ENCODE measurements at places on chromosomes 2 and 18.

DNA sequence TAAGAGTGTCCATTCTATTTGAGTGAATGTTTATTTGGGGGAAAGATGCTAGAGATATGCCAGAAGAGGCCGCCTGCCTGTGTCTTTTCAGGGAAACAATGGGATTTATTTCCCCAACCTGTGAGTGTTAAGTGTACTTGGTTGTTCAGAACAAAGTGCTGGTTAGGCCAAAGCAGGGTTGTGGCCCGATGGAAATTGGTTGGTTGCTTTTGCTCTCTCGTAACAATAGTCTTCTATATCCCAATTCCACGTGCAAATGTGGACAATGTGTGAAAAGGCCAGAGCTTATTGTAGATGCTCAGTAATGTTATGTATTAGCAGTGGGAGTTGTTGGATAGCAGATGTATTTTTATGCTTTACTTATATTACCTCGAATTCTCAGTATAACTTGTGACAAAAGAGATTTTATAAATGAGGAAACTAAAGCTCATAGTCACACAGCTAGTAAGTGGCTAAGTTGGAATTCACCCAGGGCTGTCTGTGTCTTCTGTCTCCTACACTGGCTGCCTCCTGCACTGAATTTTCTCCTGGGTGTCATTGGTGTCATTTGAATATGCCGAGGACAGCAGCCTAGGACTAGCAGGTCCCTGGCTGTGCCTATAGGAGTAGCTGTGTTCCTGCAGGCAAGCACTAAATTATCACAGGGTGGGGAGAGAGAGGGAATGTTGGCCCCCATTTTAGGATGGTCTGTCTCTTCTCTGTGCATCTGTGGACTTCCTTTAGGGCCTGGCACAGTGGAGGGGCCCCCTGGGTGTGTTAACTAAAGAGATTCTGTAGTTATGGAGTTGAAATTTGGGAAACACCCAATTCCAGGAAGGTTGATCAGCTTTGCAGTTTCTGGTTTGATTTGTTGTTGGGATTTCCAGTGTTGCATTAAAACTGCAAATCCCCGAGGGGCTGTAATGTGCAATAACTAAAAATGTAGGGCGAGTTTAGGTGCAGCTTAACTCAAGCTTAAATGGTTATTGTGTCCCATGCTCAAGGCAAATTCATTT lies 21.6 kb downstream of the GPD2 start:
- DNase-seq = no peak

- DNase-seq = no peak
These were observed at the start of gene EDAR for GRCh38 chr2:108988796-108989713. Gene EDAR (minus strand): TSS chr2:108989220. CDS start chr2:108931014, 58,206 bp downstream.

GRCh38 chr2:197850882-197851450 lies 46.6 kb downstream of the PLCL1 start:
- no peak for DNase-seq

GRCh38 chr2:178195390-178196166 lies 1.3 kb downstream of the OSBPL6 start:
- no peak for DNase-seq

DNA sequence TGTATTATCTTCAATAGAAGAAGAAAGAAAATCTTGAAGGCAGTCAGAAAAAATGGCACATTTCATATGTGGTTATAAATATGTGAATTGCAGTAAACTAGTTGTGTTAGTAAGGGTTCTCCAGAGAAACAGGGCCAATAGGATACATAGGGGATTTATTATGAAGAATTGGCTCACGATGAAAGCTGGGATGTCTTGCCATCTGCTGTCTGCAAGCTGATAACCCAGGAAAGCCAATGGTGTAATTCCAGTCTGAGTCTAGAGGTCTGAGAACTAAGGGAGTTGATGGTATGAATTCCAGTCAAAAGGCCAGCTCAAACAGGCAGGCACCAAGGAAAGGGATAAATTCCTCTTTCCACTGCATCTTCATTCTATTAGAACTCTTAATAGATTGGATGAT lies 362.4 kb downstream of the KCNJ3 start:
- no peak for DNase-seq

DNA sequence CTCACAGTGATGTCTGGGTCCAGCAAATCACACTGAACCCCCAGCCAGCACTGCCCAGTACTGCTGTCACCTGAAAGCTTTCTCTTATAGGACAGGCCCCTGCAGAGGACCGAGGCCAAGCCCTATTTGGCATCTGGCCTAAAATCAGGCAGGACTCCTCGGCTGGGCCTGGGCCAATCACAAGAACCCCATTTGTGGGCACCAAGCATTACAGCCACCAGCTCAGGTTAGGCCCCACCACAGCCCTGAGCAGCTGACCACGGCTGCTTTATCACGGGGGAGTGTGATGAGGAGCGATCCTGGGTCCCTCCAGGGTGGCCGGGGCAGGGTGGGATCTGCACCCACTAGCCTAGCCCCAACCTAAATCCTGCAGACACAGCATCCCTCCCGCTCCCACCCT lies 8.2 kb downstream of the BIN1 start:
- no peak for DNase-seq

DNA sequence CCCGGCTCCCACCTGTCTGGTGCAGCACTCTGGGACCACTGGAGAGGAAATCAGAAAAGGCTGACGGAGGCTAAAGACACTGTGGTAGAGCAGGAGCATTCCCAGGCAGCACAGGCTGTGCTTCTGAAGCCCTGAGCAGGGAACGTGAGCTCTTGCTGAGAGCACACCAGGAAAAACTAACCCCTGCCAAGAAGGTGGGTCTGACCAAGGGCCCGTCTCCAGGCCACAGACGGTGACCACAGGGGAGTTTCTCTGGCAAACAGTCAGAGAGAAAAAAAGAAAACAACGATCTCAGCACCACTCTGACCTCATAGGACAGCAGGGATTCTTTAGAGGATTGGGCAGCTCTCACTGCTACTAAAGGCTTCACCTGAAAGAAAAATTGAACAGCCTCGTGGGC lies 201.4 kb downstream of the AFF3 start:
- no peak for DNase-seq

DNA sequence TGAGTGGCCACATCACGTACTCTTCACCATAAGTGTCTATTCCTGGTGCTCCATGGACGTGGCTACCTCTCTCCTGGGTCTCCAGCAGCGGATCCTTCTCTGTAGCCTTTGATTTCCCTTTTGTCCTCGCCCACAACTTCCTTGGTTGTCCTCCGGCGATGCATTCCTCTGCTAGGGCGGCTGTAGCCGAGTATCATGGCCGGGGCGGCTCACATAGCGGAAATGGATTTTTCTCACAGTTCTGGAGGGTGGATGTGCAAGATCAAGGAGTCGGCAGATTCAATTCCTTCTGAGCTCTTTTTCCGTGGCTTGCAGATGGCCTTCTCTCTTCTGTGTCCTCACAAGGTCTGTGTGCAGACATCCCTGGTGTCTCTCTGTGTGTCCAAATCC lies 35.7 kb downstream of the ACKR3 start:
- DNase-seq = no peak

GRCh38 chr2:238493880-238494572 lies 67.3 kb downstream of the ASB1 start:
- peak; percentile 53 for DNase-seq

DNA sequence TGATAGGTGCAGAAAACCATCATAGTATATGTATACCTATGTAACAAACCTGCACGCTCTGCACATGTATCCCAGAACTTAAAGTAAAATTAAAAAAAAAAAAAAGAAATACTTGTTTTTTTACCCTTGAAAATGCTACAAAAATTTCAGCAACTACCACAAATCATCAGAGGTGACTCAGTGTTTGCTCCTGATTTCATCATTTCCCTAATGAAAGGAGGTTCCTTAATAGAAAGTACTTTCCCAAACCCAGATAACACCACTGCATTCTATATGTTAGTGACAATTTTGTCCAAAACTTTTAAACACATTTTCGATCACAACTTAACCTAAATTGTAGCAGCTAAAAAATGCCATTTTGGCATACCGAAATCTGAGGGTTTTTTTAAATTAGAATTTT lies 163.3 kb downstream of the SLC39A10 start:
- DNase-seq = no peak

GRCh38 chr2:241558532-241559322 lies at the start of gene BOK:
Gene BOK (plus strand): TSS chr2:241558745. CDS start chr2:241559484, 739 bp downstream.
- DNase-seq = no peak

- no peak for DNase-seq
These were observed 260.0 kb upstream of the HS6ST1 start for GRCh38 chr2:128578406-128579390.

- no peak for DNase-seq
These were observed 106.9 kb upstream of the ATL2 start for GRCh38 chr2:38483776-38484501.

DNA sequence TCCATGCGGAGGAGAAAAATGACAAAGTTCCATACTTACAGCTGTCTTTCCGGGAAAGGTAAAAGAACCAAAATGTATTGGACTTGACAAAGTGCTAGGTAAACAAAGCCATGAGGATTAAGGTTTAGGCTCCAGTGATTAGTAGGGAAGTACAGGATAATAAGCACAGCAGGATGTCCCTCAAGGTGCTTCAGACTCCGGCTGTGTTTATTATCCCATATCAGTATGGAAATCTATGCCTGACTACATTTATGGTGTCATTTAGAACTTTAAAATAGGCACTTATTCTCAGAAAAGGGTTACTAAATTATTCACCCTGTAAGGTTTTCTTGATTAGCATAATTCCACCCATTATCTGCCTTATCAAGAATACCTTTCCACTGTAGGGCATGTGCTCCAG lies 136.3 kb upstream of the CCDC68 start:
- no peak for DNase-seq

DNA sequence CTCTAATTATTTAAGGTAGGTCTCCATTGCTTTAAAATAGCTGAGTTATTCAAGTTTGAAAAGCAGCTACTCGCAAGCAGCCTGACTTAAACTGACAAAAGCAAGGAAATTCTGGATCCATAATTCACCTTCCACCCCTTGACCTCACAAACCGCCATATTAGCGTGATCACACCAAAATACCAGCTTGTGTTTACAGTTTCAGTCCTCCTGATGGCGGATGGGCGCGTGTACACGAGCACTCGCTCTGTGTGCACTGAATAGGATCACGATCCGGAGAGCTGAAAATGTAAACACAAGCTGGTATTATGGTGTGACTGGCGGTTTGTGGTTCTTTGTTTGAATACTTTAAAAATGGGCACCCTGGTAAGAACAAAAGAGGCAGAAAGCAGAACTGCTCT lies 42.4 kb upstream of the PSMD14 start:
- DNase-seq = no peak

DNA sequence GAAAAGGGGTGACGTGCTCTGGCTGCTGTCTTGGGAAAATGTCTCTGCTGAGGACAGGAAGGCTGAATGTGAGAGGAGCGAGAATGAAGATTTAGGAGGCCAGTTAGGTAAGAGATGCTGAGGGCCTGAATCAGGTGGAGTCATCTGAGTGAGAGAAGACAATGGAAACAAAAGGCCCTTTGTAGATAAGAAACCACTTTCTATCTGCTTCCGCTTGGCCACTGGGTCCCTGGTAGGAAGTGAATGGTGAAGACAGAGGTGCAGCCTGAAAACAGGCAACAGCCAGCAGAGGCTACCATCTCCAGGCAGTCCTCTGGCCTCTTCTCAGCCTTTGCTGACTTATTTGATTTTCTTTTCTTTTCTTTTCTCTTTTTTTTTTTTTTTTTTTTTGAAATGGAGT lies 374.0 kb upstream of the SLC14A2 start:
- DNase-seq = no peak

DNA sequence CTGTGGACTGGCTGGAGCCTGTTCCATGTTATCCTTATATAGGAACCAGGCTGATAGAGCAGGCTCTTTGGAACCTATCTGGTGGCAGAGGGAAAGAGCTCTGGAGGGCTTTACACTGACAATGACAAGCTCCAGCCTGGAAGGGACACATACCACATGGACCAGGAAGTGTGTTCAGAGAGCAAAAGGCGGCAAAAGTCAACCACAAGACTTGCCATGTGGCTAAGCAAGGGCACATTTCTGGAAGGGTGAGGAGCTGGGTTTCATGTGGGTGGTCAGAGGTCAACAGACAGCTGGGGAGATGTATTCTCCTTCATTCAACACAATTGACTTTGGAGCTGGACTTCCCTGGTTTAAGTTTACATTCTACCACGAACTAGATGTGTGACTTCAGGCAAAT lies 325.2 kb downstream of the DYSF start:
- no peak for DNase-seq

GRCh38 chr18:13940326-13940725 lies 25.0 kb upstream of the MC2R start:
- DNase-seq = no peak

GRCh38 chr18:3163968-3164367 lies 55.8 kb downstream of the MYOM1 start:
- no peak for DNase-seq

DNA sequence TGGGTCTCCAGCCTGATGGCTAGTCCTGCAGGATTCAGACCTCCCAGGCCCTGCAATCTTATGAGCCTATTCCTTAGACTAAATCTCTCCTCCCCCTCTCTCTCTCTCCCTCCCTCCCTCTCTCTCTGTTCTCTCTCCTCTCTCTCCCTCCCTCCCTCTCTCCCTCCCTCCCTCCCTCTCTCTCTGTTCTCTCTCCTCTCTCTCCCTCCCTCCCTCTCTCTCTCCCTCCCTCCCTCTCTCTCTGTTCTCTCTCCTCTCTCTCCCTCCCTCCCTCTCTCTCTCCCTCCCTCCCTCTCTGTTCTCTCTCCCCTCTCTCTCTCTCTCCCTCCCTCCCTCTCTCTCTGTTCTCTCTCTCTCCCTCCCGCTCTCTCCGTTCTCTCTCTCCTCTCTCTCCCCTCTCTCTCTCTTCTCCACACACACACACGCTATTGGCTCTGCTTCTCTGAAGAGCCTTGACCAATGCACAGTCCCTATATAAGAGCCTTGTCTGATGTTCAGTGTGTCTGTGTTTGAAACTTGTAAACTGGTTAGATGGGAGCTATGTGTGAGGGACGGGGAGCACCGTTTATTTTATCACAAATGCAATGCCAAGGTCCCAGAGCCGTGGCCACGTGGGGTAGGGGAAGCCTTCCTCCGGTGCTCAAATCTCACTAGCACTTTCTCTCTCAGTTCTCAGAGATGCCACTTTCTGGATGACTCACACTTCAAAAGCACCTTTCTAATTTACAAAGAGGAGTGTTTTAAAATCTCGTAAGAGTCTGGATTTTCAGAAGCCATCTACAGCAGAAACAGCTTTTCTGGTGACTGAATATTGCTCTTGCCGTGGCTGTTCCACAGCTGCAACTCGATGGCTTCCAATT lies 9.4 kb upstream of the PRLH start:
- DNase-seq = no peak

GRCh38 chr2:234100686-234101085 lies 50.2 kb downstream of the SPP2 start:
- no peak for DNase-seq

DNA sequence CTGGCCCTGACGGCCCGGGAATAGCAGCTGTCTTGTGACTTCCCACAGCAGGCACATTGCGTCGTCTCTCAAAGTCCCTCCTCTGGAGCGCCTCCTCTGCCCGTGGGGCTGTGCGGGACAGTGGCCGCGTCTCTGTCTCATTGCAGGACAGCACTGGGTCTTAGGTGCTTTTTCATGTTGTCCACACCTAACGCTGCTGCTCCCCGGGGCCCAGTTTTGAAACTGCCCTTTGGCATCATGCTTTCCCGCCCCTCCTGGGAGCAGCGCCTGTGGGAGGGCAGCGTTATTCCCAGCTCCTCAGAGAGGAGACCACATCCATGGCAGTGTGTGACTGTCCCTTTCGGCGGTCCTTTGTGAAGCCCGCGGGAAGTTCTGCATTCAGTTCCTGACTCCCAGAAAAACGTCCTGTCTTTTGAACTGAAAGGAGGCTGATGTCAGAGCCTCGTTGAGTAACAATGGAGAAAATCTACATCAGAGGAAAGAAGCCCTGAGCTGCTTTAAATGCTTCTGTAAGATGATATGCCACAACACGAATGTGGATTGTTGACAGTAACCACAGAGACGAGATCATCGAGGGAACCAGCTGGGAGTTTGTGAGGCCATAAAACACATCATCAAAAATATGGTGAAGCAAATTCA lies 226.0 kb downstream of the FAM210A start:
- no peak for DNase-seq

All from GF-D8 (cell line).